ENCODE measurements at places on chromosomes 2 and 18.

DNA sequence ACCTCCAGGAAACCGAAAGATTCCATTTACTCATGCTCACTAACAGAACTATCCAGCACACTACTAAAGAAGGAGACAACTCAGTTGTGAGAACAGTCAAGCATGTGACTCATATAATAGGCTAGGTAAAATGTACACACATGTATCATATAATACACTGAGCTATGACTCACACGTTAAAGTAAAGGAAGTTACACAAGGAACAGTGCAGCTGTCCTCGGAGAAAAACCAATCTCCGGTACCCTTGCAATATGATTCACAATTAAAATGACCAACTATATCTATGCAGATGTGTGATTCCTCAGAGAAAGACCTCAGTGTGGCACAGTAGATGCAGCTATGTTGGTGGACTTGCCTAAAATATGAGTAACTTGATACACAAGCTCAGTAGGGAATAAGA is 76.5 kb downstream of the STRN start:
- DNase-seq: no peak

DNA sequence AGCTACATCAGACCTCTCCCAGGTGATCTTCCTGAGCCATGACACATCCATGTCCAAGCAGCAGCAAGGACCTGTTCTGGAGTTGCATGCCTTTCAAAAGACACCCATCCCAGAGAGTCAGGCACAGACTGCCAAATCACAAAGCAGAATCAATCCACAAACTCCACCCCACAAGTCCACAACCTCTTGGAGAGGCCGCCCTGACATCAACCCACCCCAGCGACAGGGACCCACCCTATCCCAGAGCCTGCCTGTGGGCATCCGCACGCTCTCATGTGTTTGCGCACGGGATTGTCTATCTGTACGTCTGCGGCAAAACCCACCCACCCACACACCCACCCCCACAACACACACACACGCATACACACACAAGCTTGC is 11.9 kb downstream of the SMAD7 start:
- no peak for DNase-seq

- DNase-seq: no peak
Observed at GRCh38 chr2:42752314-42752713, 11.6 kb downstream of the OXER1 start.

DNA sequence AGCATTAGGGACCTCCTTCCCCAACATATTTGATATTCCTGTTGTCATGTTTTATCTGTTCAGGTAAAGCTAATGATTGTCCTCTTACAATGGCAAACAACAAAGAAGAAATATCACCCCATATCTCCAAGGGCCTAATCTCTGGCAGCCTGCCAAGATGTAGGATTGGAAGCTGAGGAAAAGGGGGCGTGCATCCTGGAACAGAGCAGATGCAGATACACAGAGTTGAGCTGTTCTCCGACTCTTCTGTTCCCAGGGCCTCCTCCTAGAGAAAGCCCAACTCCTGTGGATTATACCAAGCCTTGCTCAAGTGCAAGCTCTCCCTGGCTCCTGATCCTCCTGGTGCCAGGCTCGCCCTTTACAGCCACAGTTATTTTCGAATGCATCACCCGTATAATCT is 35.2 kb upstream of the CD207 start:
- no peak for DNase-seq

DNA sequence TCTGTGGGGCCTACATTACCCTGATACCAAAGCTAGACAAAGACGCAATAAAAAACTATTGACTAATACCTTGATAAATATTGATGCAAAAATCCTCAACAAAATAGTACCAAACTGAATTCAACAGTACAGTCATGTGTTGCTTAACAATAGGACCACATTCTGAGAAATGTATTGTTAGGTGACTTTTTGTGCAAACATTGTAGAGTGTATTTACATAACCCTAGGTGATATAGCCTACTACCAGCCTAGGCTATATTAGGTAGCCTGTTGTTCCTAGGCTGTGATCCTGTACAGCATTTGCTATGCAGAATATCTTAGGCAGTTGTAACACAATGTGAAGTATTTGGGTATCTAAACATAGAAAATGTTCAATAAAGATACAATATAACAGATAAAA is 36.7 kb downstream of the CCDC138 start:
- no peak for DNase-seq

DNA sequence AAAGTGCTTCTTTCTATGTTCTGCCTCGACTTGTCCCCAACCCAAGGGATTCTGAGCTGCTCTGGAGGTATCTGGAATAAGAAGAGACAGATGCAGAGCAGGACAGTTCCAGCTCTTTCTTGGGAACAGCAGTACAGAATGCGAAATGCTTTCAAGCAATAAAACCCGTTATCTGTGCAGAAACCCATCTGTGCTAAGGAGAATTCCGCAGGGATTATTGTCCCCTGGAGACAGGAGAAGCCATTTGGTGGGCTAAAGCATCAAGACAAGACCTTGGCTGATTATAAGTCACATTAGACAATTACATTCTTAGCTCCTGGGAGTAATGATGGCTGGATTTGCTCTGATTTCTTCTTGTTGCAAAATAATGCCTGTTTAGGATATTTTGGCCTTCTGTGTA is 185.4 kb upstream of the GLI2 start:
- no peak for DNase-seq

- DNase-seq: no peak
Observed at GRCh38 chr2:80856227-80856626, 551.7 kb upstream of the LRRTM1 start.

- DNase-seq: no peak
Observed at GRCh38 chr2:56244911-56245530, 61.2 kb downstream of the CCDC85A start.

- DNase-seq: no peak
Observed at GRCh38 chr2:200905618-200906296, 16.6 kb downstream of the NIF3L1 start.

DNA sequence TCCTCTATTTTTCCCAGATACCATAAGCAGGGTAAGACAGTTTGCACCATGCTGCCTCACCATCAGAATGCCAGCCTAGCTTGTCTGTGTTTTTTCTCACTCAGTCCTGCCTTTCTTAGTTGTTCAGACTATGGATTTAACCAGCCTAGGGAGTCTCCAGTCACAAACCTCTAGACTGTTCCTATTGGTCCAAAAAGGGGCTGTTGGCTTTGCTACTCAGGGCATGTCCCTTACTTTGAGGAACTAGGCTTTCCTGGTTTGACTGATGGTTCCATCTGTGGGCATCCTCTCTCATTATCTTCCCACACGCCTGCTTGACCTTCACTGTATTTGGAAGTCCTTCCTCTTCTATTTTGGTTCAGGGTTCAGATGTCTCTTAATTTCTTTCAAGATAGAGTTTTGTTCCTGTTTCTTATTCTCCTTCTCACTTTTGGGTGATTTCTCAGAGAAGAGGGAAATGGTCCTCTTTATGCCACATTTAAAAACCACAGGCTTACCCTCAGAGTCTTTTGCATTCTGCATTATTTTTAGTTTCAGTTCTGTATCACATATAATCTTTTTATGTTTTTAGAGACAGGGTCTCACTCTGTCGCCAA is 31.3 kb upstream of the TMEM131 start:
- DNase-seq: no peak

GRCh38 chr2:16495509-16496208 is 170.0 kb downstream of the CYRIA start:
- no peak for DNase-seq

GRCh38 chr2:129716781-129717559 is 262.5 kb upstream of the RAB6C start:
- no peak for DNase-seq

- no peak for DNase-seq
Observed at GRCh38 chr18:9868857-9869714, 16.7 kb upstream of the TXNDC2 start.

DNA sequence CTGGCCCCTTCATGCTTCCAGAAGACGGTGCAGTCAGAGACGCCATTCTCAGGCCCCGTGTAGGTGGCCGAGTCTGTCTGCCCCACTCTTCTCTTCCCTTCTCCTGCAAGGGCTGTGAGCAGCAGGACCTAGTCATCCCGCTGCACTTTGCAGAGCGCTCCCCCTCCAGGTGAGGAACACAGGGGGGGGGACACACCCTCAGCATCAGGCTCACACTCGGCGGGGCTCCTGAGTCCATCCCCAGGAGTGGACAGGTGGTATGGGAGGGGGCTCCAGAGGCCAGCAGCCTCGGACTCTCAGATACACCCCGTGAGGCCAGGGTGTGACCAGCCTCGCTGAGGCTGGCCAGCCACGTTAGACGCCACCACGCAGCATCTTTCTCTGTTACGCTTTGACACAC is 460.5 kb upstream of the MYT1L start:
- no peak for DNase-seq

GRCh38 chr18:34623557-34623956 is 86.5 kb upstream of the DTNA start:
- no peak for DNase-seq

DNA sequence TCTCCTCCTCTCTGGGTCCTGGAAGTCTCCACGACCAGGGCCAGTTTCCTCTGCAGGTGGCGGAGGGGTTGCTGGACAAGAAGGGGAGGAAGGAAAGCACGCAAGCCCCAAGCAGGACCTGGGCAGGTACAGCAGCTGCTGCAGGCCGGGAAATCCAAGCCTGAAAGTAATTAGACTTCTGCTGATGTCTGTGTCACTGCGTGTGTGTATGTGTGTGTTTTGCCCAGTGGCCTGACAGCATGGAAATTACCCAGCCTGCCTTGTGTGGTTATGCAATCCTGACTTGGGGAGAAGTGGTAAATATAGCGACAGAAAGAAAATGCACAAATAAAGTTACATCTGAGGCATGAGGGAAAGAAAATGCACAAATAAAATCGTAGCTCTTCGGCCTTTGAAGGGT is 121.8 kb upstream of the ZBTB14 start:
- no peak for DNase-seq

DNA sequence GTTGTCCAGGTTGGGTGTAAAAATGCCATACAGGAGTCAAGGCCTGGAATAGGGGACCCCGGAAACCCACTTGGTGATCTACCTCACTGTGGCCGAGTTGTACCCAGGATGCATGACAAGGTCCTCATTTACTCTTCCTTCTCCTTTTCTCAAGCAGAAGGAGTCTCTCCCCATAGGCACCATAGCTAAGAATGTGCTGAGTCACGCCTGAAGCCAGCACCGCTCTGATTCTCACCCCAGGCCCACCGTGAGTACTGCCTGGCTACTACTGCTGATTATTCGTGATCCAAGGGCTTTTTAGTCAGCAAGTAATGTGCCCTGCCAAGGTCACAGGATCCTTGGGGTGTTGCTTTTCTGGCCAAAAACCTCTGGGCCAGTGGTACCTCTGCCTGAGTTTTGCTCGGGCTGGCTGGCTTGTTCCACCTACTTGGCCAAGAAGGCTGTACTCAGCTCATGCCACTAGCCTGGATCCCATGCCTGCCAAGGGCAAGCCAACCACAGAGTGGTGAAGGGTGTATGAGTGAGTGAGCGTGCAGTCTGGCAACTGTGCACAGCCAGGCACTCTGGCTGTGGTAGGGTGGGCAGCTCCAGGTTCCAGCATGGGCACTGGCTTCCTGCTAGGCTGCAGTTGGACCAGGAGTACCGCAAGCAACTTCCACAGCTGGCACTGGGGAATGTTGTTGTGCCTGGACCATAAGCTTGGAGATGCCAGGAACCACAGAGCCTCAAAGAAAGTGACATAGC is 650.1 kb upstream of the VRK2 start:
- DNase-seq: no peak

GRCh38 chr2:127216095-127216494 is 4.0 kb downstream of the CYP27C1 start:
- no peak for DNase-seq

GRCh38 chr2:119592436-119592835 is 48.2 kb downstream of the CFAP221 start:
- no peak for DNase-seq

GRCh38 chr18:9233771-9234440 is 97.3 kb downstream of the ANKRD12 start:
- DNase-seq: no peak

GRCh38 chr18:79429785-79430281 is 34.1 kb downstream of the NFATC1 start:
- DNase-seq: no peak

- no peak for DNase-seq
Observed at GRCh38 chr2:49236316-49236715, 82.0 kb upstream of the FSHR start.

DNA sequence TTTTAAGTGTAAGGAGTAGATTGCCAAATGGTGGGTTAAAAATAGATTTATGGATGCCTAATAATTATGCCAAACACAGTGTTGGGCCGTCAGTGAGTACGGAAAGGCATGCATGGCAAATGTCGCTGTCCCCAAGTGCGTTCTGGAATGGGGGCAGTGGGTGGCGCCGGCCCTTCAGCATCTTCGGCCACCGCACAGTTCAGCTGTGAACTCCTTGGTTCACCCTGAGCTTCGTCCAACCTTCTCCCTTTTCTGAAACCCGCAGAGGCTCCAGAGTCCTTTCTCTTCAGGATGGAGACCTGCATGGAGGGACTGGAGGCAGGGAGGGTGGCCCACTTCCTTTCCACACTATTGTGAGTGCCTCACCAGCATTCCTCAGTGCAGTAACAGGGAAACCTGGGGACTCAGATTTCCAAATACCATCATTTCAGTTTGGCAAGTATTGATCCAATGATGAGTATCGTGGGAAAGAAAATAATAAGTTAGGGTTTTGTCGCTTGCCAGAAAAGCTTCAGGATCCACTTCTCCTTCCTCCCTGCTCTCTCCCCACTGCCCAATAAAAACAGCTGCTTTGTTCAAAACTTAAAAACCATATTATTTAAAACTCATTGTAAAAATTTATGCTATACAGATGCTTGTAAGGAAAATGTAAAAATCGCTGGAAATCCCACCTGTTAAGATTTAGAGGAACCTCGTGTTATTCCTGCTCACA is 74.6 kb upstream of the TXNDC2 start:
- DNase-seq: no peak
